NCI-H82 (cell line): ENCODE measurements at places on chromosomes 13 and 19.

GRCh38 chr19:18999016-18999758 lies 34.1 kb downstream of the SUGP2 start:
- DNase-seq: no peak

DNA sequence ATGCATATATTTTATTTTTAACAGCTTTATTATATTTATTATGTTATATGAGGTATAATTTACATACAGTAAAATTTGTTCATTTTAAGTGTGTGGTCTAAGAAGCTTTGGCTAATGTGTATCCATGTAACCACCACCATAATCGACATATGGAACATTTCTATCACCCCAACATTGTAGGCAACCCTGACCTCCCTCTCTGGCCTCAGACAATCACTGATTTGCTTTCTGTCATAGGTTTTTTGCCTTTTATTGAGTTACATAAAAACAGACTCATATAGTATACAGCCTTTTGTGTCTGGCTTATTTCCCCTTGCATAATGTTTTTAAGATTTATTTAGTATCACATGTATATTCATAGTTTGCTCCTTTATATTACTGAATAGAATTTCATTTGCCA lies 90.7 kb upstream of the KL start:
- DNase-seq: no peak

DNA sequence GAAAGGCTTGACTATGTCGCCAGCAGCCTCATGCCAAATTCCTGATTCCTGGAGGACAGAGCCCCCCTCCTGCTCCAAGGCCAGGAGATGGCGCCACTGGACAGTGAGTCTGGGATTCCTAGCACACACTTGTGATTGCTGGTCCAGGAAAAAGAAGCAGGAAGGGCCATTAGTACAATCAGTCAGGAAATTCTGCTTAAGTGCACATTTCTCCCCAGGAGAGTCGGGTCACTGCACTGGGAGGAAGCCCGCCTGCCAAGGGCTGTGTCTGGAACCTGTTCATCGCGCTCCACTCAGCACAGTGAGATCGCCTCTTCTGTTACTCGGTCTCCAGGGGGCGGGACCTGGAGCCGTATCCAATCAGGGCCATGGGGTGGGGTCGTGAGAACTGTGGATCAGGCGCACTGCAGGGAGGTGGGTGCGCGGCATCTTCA lies 65.1 kb downstream of the ZNF823 start:
- DNase-seq: peak; percentile 45

GRCh38 chr19:44776402-44777096 lies 1.1 kb upstream of the CBLC start:
- no peak for DNase-seq

DNA sequence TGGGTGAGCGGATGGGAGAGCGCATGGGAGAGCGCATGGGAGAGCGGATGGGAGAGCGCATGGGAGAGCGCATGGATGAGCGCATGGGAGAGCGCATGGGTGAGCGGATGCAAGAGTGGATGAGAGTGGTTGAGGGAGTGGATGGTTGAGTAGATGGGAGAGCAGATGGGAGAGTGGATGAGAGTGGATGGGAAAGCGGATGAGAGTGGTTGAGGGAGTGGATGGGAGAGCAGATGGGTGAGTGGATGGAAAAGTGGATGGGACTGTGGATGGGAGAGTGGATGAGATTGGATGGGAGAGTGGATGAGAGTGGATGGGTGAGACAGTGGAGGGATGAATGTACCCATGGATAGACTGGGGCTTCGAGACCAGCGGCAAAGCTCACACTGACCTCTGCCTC lies 8.6 kb upstream of the TEKTIP1 start:
- DNase-seq: no peak

GRCh38 chr13:49113526-49114286 lies 106.4 kb upstream of the MLNR start:
- no peak for DNase-seq

GRCh38 chr13:24308488-24309020 lies 826 bp upstream of the C1QTNF9 start:
- no peak for DNase-seq

DNA sequence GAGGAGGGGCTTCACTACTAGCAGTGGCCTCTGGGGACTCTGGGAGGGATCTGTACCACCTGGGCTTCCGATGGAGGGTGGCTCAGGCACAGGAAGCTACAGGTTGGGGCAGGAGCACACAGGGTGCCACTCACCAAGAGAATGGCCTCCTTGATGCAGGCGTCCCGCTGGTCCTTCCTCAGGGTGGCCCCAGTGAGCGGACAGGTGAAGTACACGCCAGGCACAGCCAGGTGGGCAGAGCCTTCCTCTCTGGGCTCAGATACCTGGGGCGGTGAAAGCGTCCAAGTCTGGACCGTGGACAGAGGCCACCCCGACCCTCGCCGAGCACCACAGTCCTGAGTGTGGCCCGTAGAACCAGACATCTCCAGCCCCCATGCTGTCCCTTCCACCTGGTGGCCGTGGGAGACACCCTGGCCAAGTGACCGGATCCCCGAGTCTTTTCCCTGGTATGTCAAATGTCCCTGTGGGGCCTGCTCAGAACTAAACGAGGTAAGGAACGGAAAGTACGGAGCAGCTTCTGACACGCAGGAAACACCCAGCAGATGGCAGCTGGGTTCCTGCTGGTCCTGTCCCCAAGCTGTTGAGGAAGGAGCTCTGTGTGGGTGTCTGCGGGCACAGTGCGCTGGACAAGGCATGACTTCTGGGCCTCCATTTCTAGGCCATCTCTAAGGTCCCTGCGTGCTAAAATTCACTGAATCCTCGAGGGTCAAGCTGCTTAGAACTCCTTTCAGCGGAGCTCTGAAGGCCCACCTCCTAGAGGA lies 5.2 kb downstream of the UBXN6 start:
- DNase-seq: no peak

DNA sequence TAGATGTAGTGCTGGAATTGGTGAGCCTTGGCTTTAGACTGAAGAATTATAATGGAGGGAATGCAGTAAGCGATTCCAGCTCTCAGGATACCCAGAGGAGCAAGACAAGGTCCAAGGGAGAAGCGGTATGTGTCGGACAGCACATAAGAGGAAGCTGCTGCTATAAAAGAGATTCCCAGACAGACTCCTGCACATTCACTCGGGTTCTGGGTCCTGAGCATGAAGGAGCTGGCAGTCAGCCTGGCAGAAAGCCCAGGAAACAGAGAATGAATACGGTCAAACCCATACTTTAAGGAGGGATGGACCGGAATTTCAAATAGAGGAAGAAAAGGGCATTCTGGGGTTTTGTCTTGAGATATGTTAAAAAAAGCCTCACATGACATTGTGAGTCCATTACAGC lies 308.3 kb downstream of the DNAJC15 start:
- DNase-seq: no peak

DNA sequence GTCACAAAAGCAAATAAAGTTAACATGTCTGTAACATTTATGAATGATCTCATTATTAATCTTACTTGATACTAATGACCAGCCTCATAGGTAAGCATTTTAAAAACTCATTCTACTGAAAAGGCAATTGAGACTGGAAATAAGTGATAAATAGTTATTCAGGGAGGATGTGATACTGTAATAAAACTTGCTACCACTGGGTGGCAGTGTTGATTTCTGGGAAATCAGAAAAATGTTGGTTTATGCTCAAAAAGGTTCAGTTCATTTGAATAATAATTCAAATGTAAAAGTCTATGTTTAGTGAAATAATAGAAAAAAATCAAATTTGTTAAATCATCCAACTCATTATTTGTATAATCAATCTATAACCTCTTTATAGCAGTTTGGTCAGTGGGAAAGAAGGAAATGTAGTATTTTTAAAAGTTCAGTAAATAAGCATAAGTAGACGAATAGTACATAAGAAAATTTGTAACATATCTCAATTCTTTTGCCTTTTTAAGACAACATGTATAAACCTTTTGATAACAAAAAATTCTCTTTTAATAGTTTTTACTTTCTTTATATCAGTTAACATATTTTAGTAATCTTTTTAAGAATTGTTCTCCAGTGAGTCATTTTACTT lies 9.6 kb downstream of the ABHD13 start:
- peak; percentile 36 for DNase-seq

DNA sequence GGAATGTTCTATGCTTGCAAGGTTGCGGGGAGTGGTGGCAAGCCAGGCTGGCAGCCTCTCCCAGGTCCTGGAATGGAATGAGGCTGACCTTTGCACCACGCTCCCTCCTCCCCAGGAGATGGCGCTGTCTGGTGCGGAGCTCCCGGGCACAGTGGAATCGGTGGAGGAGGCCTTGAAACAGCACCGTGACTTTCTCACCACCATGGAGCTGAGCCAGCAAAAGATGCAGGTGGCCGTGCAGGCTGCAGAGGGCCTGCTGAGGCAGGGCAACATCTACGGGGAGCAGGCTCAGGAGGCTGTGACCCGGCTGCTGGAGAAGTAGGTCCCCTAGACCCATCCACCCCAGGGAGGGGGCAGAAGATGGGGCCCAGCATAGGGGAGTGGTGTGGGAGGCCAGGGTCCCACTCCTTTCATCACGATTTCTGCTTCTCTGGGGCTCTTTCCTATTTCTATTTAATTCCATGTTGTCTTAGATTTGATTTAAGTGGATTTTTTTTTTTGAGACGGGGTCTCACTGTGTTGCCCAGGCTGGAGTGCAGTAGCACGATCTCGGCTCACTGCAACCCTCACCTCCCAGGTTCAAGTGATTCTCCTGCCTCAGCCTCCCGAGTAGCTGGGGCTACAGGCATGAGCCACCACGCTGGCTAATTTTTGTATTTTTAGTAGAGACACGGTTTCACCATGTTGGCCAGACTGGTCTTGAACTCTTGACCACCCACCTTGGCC lies 53.2 kb upstream of the SHKBP1 start:
- DNase-seq: peak; percentile 88

DNA sequence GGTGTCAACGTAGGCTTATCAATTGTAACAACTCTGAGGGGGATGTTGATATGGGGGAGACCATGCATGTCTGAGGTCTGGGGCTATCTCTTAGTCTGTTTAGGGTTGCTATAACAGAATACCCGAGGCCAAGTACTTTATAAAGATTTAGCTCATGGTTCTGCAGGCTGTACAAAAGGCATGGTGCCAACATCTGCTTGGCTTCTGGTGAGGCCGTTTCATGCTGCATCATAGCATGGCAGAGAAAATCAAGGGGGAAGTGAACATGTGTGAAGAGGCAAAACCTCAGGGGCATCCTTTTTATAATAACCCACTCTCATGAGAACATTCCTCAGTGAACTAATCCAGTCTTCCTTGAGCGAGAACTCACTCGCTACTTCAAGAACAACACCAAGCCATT lies 353.8 kb downstream of the ENOX1 start:
- no peak for DNase-seq

GRCh38 chr19:44777715-44778347 lies at the start of gene CBLC:
CBLC (plus strand) TSS chr19:44777890; CDS start chr19:44777932, 42 bp downstream.
- peak; percentile 78 for DNase-seq

- DNase-seq: no peak
These were observed 102.5 kb downstream of the GADD45B start for GRCh38 chr19:2578391-2578890.

DNA sequence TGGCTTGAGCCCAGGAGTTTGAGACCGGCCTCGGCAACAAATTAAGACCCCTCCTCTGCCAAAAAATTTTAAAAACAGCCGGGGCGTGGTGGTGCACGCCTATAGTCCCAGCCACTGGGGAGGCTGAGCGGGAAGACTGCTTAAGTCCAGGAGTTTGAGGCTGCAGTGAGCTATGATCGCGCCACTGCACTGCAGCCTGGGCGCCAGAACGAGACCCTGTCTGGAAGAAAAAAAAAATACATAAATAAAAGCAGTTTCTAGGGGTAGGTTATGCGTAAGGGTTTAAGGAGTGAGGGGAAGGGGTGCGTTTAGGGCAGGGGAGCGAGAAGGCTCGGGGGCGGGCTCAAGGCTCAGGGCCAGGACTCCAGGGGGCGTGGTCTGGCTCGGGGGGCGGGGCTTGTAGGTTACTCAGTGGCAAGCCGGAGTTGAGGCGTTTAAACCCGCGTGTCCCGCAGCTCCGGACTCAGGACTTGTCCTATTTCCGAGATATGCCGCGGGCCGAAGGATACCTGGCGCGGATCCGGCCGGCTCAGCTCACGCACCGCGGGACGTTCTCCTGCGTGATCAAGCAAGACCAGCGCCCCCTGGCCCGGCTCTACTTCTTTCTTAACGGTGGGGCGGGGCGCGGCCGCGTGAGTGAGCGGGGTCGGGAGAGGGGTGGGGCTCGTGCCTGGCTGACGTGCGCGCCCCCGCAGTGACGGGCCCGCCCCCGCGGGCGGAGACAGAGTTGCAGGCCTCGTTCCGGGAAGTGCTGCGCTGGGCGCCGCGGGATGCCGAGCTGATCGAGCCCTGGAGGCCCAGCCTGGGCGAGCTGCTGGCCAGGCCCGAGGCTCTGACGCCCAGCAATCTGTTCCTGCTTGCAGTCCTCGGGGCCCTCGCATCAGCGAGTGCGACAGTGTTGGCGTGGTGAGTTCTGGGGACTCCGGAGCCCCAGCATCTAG lies 10.7 kb downstream of the SPACA6 start:
- peak; percentile 92 for DNase-seq

GRCh38 chr19:44824761-44825160 lies 15.9 kb downstream of the BCAM start:
- DNase-seq: peak; percentile 42

GRCh38 chr13:112998521-112999280 lies 29.7 kb downstream of the MCF2L start:
- no peak for DNase-seq

DNA sequence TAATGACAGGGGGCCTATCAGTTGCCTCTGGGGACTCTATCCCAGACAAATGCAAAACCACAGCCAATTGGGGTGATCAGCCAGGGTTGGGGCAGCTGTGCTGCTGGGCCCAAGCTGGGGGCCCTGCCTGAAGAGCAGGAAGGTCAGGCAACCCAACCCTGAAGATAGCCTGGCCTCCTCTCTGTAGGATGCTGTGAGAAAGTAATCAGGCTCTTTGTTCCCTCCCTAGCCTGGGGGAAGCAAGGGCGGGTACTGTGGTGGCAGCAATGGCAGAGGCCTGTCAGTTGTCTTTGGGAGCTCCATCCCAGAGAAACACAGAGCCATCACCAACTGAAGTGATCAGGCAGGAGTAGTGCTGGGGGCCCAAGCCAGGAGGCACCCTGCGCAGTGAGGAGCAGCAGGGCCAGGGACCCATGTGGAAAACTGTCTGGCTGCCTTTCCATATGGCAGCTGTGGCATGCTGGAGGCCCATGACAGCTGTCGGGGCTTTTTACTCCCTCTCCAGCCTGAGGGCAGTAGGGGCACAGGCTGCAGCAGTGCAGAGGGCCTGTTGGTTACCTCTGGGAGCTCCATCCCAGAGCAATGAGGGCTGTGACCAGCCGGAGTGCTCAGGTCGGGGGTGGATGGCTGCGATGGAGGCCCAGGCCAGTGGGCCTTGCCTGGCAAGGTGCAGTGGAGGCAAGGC lies 73.6 kb upstream of the ATP12A start:
- peak; percentile 16 for DNase-seq

- DNase-seq: no peak
These were observed 1574.4 kb upstream of the PRR20A start for GRCh38 chr13:55566334-55566733.

GRCh38 chr13:27534981-27535380 lies 84.6 kb upstream of the MTIF3 start:
- no peak for DNase-seq

GRCh38 chr13:32645854-32646253 lies 59.6 kb downstream of the PDS5B start:
- DNase-seq: no peak
